T-helper 2 cell treated with Interferon-gamma antibody and Interleukin-4, amounts not matched to agents 5 μg/mL and 100 μg/mL, for 36 hours (primary cell): ENCODE measurements at places on chromosomes 13 and 19.

DNA sequence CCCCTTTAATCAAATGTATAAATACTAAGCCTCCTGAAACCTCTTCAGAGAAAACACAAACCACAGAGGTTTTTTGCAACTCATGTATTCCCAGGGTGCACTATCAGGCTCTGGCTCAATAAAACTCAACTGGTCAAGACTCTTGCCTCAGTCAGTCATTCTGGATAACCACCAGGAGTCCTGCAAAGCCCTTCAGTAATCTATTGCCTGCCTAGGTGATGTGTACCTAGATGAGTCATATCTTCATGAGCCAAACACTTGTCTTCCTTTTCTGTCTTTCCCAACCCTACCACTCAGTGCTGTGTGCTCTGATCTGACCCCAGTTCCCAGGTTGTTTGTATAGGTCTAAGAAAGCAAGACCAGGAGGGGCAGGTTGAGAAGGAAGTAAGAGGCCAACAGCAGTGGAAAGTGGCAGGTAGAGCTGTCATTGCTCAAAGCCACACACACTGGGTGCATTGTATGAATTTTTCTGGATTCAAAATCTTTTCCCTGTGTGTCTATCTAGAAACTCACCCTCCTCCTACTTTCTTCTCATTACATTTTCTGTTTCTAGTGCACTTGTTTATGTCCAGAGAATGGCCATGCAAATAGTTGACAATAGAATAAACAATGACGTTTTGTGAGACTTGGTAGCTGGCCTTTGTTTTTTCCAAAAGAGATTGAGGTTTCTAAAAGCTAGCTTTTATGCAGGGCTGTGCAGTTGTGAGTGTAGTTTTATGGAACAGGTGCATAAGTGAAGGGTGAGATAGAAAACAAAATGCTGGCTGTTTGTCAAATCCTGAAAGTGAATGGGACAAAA lies 48.1 kb downstream of the PSG1 start:
- no peak for DNase-seq

- no peak for DNase-seq
These were observed 33.1 kb upstream of the TNFAIP8L1 start for GRCh38 chr19:4606181-4606580.

GRCh38 chr13:42114912-42115311 lies 66.5 kb downstream of the DGKH start:
- no peak for DNase-seq

DNA sequence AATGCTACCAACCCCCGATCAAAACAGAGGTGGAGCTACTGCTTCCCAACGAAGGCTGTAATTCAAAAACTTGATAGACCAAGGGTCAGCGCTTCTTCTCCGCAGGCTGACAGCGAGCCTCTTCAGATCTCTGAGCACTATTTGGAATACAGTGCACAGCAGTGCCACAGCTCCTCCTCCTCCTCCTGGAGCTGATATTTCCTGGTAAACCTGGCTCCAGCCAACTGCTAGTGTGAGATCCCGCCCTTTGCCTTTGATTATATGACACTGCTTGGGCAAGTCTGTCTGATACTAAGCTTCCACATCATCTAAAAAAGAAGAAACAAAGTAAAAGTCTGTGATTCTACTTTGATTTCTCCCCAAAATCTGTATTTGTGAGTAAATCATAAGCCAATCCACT lies 710.5 kb downstream of the DACH1 start:
- DNase-seq, result no peak

DNA sequence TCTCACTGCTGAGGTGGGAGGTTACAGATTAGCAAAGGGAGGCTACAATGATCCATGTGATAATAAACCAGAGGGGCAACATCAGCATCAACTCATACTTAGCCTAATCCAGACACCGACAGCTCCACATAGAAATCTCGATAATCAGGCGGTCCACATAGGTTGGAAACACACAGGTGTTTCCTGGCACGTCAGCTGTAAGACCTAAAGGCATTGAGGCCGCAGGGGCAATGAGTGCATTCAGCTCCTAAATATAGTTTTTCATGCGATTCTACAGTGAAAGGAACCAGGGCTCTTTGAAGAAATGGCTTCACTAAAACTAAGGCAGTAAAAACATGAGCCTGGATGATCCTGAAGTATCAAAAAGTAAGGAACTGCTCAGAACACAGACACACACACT lies 19.3 kb downstream of the PLPP2 start:
- no peak for DNase-seq

- no peak for DNase-seq
These were observed 181.5 kb downstream of the DNAJC3 start for GRCh38 chr13:95858286-95859075.

DNA sequence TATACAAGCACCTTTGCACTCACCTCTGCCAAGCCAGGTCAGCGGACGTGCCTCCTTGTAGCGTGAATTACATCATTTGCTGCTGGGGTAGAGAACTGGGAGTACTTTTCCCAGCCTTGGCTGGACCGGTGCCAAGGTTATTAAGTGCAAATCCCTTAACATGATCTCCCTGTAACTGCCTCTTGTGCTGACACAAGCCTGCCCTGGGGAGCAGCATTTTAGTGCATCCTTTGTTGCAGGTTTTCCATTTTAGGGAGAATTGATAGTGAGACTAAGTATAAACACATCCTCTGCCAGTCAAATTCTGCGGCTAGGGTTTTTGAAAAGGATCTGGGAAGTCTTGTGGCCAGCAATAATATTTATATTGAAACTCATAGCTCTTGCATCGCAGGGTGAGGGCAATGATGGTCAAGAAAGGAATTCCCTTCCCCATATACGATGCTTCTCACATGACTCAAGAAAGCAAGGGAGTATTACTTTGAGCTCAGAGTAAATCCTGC lies 32.7 kb upstream of the DCLK1 start:
- no peak for DNase-seq

DNA sequence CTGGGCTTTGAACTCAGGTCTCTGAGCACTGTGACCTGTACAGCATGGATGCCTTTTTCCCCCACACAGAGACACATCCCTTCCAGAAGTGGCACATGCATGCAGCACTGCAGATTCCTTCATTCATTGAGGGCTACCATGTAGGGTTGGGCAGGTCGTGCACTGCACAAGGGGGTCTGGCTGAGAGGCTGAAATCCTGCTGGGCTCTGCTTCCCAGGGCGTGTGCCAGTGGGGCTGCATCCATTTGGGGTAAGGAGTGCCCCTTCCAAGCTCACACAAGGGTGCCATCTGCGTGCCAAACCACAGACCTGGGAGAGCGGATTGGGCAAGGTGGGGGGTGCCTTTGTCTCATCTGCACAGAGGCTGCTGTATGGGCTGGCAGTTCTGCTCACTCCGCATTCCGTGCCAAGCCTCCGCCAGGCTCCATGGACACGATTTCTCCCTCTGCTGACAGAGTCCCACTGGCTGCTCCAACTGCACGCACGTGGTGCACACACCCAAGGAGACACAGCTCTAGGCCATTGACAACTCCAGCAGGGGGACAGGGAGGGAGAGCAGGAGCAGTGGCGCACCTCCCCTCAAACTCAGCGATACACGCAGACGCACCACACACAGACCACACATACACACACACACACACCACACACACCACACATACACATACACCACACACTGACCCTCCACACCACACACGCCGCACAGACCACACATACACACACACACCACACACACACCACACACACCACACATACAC lies 4.5 kb upstream of the SHISA7 start:
- no peak for DNase-seq

GRCh38 chr19:38307076-38307475 lies 3.0 kb downstream of the C19orf33 start:
- no peak for DNase-seq

DNA sequence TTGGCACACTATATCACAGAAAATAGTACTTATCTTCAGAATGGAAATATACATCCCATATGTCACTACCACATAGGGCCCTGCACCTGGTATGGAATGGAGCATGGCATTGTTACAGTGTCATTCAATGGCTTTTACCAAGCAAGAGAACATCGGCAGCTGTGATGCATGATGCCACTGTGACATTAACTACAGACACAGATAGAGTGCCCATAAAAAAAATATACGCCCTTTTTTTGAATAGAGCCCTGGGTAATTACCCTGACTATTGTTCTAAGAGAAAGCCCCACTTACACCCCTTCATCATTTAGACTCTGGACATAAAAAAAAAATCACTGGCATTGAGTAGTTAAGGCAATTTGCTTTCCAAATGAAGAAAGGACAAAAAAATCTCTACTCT lies 320.3 kb downstream of the DNAJC15 start:
- DNase-seq, result no peak

DNA sequence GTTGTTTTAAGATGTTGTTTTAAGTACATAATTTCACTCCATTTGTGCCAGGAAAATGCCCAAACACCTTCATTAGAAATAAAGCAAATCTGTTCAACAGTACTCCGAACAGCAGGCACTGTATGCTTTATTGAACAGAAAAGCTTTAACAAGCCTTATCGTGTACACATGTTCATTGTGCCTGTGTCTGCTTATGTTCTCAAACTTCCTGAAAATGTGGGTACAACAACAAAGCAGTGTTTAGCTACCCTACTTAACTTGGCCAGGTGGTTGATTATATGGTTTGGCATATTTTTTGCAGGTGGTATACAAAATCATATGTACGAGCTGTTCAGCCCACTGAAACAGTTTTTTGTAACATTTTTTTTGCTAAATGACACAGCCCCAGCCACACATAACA lies 718.0 kb downstream of the DACH1 start:
- no peak for DNase-seq

GRCh38 chr19:29400917-29401711 lies 124.7 kb upstream of the VSTM2B start:
- DNase-seq, result no peak

DNA sequence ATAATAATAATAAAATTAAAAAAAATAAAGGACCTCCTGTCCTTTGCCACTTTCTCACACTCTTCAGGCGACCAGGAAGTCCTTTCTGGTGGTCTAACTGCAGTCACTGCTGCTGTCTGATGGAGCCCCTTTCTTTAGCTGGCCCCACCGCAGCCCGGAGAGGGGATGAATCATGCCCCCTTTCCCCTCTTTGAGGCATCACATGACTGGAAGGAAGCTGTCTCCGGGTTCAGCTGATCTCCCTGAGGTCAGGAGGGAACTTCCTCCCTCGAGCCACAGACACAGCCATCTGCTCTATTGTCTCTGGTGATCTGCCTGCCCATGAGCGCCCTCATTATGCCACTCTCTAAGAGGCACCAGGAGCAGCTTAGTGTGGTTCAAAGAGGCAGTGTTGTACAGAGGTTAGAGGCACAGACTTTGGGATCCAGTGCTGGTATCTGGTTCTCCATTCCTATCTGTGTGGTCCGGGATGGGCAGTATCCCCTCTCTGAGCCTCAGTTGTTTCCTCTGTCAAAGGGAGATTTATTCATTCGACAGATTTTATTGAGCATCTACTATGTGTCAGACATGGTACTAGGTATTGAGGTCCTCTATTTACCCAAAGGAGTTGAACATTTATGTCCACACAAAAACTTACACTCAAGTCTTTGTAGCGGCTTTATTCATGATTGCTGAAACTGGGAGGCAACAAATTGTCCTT lies 30.0 kb downstream of the VAV1 start:
- DNase-seq, result peak; percentile 80

GRCh38 chr19:16070366-16070990 lies 5.8 kb upstream of the TPM4 start:
- peak; percentile 74 for DNase-seq

DNA sequence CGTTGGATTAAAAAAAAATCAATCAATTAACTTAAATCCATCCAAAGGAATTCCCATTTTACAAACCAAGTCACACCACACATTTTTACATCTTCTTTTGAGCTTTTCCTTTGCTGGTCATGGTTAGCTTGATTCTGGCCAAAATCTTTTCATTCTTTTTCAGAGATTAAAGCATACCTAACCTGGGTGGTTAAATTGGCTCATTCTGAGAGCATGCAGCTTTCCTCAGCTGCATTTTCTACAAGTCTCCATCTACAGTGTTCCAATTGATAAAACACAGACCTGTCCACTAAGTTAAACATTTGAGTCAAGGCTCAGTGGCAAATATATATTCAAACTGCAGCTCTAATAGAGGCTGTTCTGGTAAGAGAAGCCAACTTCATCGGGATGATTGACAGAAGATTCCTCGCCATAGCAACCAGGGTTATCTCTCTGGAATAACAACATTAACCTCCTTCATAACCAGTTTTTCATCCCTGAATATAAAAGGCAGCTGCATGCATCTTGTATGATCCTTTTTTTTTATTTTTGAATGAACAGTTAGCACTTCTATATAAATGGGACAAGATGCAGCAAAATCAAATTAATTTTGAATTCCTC lies 106.2 kb downstream of the DNAJC15 start:
- no peak for DNase-seq

DNA sequence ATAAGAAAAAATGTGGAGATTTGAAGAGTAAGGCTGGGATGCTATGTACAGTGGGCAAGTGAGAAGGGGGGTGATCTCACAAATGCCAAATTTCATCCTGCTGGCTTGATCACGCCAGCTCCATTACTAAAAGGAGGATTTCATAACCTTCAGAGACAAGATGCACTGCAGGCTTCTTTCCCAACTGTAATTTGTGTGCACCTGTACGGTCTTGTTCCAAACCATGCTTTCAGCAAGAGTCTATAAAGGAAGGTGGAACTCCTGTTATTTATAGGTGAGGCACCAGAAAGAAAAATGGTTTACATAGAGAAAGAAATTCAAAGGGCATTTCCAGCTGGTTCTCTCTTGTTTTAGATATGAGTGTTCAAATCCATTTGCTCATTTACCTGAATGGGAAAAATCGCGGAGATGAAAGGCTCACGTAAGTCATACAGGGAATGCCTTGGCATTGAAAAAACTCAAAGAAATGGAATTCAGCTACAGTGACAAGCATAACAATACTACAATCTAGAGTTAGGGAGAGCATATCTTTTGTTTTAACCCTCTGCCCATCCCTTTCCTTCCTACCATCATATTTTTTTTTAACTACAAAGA lies 13.3 kb downstream of the EFNB2 start:
- no peak for DNase-seq

DNA sequence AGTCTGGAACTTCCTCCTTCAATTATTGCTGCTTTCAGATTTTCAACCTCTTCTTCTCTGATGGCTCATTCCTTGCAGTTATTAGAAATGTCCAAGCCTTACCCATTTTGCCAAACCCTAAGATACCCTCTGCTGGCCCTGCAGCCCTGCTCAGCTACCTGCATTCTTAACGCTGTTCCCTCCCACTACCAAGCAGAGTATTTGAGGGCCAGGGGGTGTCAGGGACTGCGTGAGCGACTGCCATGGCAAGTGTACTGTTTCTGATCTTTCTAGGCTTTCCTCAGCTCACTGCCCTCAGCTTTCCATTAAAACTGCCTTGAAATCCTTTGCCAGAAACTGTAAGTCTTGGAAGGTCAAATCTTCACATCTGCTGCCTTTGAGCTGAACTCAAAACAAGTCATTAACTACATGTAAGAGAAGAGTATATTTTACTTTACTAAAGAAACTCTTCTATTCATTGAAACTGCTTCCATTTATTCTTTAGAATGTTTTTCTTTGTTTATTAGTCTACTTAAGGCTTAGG lies 41.0 kb downstream of the HS6ST3 start:
- no peak for DNase-seq

GRCh38 chr19:46728693-46729339 lies 11.9 kb upstream of the PRKD2 start:
- DNase-seq, result peak; percentile 70

DNA sequence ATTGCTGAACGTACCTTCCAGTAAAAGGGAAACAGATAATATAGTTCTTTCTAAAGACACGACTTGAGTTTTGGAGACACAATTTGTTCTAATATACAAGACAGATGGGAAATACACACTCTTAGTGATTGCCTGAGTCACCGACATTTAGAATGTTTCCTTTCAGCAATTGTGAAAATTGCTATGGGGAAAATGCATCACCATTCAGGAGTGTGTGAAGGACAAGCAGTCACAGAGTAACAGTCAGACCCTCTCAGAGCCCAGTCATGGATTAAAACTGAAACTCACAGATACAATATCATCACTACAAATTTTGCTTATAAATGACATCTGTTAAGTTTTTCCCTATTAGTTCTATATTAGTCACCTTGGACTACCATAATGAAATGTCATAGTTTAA lies 286.1 kb downstream of the SPRY2 start:
- no peak for DNase-seq
